ENCODE measurements at places on chromosomes 3 and 15. TPM values are rescaled to one million over a fixed set of nuclear protein-coding genes. Genes with fewer than 3 reads are reported as not detected.

DNA sequence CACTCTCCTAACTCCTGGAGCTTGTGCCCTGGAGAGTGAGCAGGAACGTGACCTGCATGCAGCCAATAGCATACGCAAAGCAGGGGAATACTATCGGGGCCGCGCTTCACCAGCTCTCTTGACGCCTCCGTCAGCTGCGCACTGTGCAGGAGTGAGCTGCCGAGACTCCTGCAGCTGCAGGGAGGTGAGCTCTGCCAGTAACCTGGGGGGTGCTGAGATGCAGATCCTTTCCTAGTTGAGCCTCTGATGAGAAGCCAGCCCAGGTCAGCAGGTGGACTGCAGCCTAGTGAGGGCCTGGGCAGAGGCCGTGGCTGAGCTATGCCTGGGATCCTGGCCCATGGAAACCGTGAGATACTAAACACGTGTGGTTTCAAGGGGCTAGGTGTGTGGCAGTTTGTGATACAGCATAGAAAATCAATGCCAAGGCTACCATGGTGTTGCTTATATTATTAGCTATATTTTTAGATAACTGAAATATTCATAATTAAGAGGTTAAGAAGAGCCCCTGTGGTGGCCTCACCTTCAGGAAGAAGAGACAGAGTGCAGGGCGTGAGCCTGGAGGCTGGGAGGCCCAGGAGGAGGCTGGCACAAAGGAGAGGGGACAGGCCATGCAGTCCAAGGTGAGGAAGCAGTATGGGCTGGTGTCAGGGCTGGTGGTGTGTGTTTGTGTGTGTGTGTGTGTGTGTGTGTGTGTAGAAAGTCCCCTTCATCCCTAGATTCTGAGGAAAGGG, 5.9 kb upstream of the DNAJB8 start:
- no peak for DNase-seq

DNA sequence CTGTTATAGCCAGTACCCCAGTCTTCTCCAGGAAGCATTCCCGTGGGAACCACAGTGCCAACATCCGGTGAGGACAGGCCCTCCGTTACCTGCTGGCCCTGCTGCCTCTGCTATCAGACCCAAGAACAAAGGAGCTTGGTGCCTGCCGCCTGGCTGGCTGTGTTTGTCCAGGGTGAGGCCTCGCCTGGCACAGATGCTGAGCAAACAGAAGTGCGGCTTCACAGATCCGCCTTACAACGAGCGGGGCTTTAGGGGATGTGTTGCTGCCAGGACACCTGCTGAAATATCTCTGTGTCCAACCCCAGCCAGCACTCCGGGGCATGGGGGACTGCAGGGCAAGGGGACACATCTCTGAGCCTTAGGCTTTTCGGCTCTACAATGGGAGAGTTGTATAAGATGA, 2.2 kb upstream of the EPHB3 start:
- peak; percentile 27 for DNase-seq

GRCh38 chr3:44958386-44958785, 17.6 kb downstream of the ZDHHC3 start:
- DNase-seq, result no peak

DNA sequence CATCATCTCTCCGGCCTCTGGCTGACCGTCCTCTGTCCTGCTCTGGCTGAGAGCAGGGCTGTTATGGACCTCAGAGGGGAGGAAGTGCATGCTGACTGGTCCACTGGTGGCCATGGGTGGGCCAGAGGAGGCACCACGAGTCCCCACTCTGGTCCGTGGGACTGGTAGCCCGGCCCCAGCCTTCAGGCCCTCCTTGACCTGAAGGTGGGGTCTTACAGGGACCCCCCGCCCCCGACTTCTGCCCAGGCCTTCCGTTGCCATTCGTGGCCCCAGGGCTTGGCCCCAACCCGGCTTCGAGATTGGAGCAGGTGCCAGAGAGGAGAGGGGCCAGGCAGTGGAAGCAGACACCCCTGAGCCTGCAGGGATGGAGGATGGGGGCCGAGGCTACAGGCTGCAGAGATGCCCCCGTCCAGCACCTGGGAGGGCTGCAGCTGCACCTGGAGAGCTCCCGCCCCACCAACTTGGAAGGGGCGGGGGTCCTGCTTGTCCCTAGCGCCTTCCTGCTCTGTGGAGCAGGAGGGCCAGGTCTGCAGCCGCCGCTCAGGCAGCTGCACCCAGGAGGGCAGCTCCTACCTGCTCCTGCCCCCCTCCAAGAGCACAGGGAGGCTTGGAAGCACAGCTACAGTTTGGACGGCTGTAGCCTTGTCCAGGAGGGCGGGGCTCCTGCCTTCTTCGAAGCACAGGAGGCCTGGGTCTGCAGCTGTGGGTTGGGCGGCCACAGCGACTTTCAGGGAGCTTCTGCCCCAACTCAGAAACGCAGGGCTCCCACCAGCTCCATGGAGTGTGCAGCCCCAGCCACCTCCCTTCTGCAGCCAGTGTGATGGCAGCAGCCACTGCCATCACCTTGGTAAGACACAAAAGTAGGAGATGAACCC, 142.5 kb downstream of the KLF13 start:
- DNase-seq, result no peak

DNA sequence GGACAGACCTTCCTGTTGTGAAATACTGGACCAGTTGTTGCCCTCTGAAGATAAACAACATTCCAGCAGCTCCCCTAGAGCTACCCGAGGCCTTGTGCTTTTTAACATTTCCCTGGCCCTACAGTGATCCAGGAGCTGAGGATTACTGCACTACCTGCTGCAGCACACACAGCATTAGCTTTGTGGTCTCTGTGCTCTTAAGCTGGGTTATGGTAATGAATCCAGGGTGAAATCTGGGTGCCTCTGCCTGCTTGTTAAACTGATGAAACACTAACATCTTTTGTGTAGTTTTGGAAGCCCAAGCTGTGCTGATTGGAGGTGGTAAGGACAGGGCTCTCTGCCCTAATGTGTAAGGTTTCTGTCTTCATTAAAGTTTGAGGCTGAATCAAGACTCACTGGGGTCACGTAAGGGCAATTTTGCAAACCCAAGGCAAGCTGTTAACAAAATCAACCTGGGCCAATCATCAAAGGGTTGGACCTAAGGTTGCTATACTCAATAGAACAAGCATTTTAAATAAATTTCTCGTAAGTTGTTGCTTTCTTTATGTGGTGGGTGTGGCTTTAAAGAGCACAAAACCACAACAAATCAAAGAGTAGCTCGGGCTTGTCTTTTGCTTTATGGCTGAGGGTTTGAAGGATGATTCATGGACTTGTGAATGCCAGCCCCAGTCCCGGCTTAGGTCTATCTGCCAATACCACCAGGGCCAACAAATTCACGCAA, 183.9 kb downstream of the TPRG1 start:
- DNase-seq, result no peak

GRCh38 chr15:70753101-70753829, 10.1 kb downstream of the UACA start:
- no peak for DNase-seq

The GRAMD1C gene
- total RNA-seq, result 1.1 TPM

The FOXB1 gene
- not detected for total RNA-seq

The PLSCR2 gene
- total RNA-seq, result not detected

The GRK7 gene
- total RNA-seq, result not detected

Measured in Right ventricle myocardium superior (tissue), 1 donor.